ENCODE measurements at places on chromosomes 16 and 17. TPM values are rescaled to one million over a fixed set of nuclear protein-coding genes. Genes with fewer than 3 reads are reported as not detected.

The NXPH3 gene
- 0.40 TPM for total RNA-seq

The KRT28 gene
- total RNA-seq, result not detected

The KRTAP2-3 gene
- total RNA-seq, result not detected

The PIK3R5 gene
- 0.90 TPM for total RNA-seq

The TEKT5 gene
- 0.91 TPM for total RNA-seq

The CDRT15 gene
- total RNA-seq, result 0.82 TPM

- ATAC-seq, result no peak
Observed at GRCh38 chr16:22634954-22635353, 124.3 kb downstream of the NPIPB5 start.

DNA sequence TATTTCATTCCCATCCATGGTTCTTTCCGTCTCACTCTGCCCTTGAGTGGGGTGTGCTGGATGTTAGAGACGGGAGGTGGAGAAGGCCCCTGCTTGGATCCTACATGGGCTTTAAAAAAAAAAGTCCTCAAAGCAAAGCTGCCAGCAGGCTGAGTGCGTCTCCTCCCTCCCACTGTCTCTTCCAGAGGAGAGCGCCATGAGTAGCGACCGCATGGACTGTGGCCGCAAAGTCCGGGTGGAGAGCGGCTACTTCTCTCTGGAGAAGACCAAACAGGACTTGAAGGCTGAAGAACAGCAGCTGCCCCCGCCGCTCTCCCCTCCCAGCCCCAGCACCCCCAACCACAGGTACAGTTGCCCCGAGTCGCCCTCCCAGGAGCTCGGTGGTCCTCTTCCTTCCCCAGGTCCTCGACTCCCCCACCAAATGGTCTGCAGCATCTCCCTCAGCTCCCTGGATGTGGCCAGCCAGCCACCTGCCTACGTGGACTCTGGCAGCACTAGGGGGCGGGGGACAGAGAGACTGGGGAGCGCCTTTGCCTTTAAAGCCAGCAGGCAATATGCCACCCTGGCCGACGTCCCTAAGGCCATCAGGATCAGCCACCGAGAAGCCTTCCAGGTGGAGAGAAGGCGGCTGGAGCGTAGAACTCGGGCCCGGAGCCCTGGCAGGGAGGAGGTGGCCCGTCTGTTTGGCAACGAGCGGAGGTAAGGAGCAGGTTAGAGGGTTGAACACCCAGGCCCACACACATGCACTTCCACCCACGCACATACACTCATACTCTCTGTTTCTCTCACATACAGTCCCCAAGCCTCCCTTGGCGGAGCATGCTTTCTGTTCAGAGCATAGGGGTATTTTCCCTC lies 68.2 kb downstream of the PLD6 start:
- ATAC-seq, result no peak

DNA sequence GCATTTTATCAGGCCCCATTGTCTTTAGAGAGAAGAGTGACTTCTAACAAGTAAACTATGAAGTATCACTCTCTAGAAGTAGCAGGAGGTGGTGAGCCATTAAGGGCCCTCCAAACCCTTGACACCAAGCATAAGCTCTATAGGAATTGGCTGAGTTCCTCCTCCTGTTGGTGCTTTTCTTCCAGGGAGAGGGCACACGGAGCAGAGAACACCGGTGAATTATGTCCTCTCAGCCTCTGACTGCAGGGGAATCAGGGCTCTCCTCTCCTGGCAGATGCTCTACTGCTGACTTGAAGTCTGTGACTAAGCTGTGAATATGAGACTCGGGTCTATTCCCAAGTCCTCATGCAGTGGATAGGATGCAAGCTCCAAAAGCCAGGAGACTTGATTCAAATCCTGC lies 32.3 kb downstream of the CHD9 start:
- no peak for ATAC-seq

DNA sequence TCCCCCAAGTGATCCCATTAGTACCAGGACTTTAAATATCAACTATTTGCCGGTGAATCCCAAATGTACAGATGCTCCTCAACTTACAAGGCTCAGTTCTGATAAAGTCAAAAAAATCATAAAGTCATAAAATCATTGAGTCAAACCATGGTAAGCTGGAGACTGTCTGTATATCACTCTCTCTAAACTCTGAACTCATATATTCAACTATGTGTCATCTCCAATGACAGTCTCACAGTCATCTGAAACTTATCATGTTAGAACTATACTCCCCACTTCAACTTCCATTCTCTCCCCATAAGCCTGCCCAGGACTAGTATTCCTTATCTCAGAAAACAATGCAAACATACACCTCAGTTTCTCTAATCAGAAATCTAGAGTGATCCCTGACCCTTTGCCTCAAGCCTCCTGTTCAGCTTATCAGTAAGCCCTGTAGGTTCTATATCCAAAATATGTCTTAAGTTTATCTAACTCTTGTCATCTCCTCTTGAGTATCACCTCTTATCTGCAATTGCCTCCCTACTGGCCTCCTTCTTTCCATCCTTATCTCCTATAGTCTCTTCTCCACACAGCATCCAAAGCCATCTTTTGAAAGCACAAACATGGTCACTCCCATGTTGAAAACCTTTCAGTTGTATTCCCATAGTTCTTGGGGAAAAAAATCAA lies 55.0 kb downstream of the SSH2 start:
- no peak for ATAC-seq

GRCh38 chr17:39614545-39615157 lies 6.9 kb upstream of the NEUROD2 start:
- ATAC-seq, result no peak

GRCh38 chr17:59342681-59343131 lies 11.3 kb downstream of the YPEL2 start:
- no peak for ATAC-seq

DNA sequence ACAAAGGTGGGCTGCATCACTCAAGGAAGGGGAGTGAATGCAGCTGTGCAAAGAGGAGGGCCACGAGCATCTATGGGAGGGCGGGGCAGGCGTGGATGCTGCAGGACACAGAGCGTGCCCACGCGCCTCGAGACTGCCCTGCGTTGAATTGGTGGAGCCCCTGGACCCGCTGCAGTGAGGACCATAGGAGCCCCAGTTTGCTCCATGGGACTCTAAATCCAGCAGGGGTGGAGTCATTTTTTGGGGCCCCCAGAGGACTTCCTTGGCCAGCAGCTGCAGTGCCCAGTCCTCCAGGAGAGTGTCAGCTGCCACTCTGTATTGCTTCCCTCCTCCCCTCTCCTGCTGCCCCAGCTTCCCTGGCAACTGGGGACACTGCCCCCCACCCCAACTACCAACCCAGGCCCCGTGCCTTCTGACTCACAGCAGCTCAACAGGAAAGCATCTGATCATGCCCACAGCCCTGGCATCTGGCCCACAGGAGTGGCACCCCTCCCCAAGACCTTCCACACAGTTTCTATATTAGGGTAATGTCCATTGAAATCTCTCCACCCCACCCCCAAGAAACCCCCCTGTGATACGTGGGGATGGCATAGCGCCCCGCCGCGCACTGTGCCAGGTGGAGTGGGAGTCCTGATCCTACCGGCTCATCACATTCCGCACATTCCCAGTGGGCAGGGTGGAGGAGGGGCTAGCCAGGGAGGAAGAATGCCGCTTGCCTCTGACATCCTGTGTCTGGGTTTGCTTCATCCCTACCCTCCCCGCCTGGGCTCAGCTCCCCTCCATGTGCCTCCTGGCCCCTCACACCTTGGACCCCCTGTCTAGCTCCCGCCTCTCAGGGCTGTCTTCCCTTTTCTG lies 27.8 kb upstream of the ITGA3 start:
- ATAC-seq, result no peak

GRCh38 chr16:893360-893759 lies 77.4 kb downstream of the LMF1 start:
- ATAC-seq, result peak; percentile 76

GRCh38 chr16:81143921-81144471 lies 47.8 kb upstream of the GCSH start:
- ATAC-seq, result no peak

- no peak for ATAC-seq
Observed at GRCh38 chr17:15973016-15973415, 26.5 kb downstream of the ZSWIM7 start.

GRCh38 chr17:30222251-30222650 lies 13.2 kb downstream of the SLC6A4 start:
- ATAC-seq, result no peak

GRCh38 chr16:56591377-56592060 lies 2.2 kb downstream of the MT3 start:
- ATAC-seq, result no peak

GRCh38 chr16:22272870-22273650 lies 24.1 kb upstream of the POLR3E start:
- ATAC-seq, result peak; percentile 61

DNA sequence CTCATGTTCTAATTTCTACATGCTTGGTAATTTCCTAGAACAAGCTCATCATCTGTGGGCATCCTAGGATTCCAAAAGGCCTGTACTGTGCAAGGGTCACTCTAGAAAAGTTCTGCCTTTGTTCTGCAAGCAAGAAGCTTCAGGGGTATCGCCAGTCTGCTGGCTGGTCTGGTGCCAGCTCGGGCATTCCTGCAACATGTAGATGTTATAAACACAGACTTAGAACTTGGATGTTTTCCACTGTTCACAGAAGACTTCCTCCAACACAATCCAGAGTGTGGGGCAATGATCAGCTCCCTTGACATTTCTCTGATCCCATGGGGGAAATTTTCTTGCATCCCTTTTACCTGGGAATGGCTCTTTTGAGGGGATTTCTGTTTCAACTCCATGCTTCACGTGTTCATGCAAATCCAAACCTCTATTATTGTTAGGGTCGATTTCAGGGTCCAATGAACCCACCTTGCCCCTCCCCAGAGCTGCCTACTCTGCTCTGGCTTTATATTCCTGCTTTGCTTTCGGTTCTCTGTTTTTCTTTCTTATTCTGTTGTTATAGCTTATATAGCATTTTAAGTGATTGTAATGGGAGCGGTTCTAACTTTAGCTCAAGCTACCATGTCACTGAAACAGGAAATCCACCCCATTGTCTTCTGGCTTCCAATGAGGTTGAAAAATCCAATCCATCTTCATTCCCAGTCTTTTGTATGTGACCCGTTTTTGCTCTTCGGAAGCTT lies 25.3 kb downstream of the UBE2O start:
- ATAC-seq, result peak; percentile 47

DNA sequence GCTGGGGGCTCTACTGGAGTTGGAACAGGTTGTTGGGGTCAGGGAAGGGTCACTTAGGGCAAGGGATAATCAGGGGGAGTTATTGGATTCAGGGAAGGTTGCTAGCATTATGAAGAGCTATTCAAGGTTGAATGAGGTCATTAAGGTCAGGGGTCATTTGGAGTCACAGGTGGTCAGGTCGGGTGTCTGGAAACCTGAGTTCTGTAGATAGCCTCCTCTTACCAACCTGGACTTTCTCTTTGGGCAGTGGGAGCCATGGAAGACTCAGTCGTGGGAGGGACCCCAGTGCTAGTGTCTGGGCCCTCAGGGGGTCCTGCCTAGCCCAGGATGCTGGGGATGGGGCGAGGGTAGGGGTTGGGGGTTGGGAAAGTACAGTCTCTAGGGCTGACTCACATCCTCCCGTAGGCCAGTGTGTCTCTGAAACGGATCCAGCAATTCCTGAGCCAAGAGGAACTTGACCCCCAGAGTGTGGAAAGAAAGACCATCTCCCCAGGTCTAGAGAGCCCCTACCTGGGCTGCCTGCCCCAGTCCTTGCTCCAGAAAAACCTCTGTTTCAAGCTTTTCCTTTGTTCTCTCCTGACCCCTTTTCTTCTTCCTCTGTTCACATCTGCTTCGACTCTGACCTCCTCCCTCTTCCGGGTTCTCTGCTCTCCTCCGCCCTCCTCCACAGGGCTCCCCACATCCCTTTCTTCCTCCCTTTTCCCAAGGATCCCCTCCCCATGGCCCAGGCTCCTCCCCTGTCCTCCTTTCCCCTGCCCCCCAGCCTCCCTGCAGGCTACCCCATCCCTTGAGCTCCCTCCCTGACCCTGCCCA lies 33.5 kb downstream of the ABCC3 start:
- ATAC-seq, result peak; percentile 85

GRCh38 chr16:7025616-7026190 lies 306.9 kb upstream of the RBFOX1 start:
- ATAC-seq, result peak; percentile 78

- ATAC-seq, result peak; percentile 38
Observed at GRCh38 chr16:53566552-53567245, 63.7 kb upstream of the AKTIP start.

- peak; percentile 50 for ATAC-seq
Observed at GRCh38 chr16:4372001-4372577, 441 bp downstream of the VASN start.

DNA sequence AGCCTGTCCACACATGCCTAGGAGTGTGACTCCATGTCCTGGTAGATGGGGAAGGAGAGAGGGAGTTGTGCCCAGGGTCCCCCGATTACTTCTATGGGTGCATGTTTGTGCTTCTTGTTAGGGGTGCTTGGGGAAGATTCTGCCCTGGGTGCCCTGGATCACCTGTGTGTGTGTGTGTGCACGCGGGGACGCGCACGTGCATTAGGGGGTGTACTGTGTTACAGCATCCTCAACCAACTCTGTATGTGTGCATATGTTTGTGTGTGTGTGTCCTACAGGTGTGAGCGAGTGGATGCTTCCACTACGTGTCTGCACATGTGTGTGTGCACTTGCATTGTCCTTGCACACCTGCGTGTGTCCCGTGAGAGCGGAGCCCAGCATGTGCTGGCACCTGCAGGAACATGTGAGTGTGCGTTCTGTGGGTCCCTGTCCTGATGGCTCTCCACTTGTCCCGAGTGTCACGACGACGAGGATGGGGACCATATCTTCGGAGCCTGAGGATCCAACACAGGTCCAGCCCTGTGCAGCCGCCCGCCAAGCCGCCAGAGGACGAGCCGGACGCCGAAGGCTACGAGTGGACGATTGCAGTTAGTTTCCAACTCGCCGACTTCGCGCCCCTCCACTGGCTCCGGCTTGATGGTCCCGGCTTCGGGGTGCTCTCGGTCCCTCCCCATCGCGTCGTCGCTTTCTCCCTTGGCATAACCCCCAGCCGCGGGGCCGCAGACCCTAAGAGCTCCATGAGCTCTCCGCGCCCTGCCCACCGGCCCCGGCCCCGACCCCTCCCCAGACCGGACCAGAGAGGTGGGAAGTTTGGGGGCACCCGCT lies 6.0 kb upstream of the TBC1D3B start:
- ATAC-seq, result peak; percentile 52

DNA sequence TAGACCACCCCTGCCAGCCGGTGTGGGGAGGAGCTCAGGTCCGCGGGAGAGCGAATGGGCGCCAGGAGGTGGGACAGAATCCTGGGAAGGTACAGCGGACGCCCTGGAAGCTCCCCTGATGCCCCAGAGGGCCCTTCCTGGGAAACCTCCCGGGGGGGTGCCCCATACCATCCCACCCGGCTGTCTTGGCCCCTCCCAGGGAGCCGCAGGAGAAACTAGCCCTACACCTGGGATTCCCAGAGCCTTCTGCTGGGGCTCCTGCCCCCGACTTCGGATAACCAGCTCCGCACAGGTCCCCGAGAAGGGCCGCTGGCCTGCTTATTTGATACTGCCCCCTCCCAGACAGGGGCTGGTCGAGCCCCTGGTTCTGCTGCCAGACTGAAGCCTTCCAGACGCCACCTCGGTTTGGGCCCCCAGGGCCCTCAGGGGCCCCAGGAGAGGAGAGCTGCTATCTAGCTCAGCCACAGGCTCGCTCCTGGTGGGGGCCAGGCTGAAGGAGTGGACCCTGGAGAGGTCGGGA lies 3.0 kb upstream of the CBX4 start:
- ATAC-seq, result no peak

Data from motor neuron (in vitro differentiated cells).